ENCODE measurements at places on chromosomes 7 and 10. TPM values are rescaled to one million over a fixed set of nuclear protein-coding genes. Genes with fewer than 3 reads are reported as not detected.
A peak's percentile ranks its signal among the peaks of the same experiment; 100 is the strongest.

DNA sequence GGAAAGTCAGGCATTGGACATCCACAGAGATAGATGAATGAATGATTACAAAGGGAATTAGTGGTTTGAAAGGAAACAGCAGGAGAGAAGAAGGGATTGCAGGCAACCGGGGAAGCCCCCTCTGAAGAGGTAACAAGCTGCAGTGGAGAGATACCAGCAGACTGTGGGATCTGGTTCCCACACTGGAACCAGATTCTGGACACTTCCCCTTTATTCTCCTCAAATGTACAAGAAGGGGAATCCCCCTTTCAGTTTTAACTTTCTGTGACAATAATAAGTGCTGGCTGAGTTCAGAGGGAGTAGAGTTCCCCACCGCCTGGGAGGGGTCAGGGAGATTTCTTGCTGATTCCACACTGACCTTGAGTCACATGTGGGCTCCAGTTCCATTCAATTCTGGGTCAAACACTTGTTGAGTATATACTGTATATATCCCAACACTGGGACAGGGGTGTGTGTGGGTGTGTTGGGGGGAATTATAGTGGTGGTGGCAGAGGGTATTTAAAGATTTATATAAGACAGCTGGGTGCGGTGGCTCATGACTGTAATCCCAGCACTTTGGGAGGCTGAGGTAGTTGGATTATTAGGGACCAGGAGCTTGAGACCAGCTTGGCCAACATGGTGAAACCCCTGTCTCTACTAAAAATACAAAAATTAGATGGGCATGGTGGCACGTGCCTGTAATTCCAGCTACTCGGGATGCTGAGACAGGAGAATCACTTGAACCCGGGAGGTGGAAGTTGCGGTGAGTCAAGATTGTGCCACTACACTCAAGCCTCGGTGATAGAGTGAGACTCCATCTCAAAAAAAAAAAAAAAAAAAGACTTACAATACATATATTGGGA lies 16.5 kb upstream of the DDIT4 start:
- DNase-seq: peak; percentile 67

- DNase-seq: no peak
These were observed 20.0 kb downstream of the LRRD1 start for GRCh38 chr7:92158660-92159575.

DNA sequence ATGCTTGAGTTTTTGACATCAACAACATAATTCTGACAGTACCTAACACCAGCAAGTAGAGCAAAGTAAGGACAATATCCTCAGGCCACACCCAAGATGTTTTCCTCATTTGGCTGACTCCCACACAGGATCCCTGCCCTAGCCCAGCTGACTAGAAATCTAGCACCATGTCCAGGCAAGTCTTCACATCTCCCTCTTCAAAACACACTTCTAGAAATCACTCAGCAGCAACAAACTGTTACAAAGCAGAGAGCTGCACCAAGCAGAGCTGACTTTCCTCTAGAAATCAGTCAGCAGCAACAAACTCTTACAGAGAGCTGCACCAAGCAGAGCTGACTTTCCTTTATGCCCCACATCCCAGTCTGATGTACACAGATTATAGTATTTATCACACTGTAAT lies 7.7 kb downstream of the TMEM168 start:
- no peak for DNase-seq

CRCP gene
- total RNA-seq: 45.8 TPM

LRMDA gene
- total RNA-seq: 1.8 TPM

- DNase-seq: no peak
These were observed 527.1 kb downstream of the TYW1 start for GRCh38 chr7:67523713-67524112.
